NCI-H1105 treated with DMSO at 0.1 percent for 48 hours (cell line): ENCODE measurements at places on chromosomes 7 and 10.

DNA sequence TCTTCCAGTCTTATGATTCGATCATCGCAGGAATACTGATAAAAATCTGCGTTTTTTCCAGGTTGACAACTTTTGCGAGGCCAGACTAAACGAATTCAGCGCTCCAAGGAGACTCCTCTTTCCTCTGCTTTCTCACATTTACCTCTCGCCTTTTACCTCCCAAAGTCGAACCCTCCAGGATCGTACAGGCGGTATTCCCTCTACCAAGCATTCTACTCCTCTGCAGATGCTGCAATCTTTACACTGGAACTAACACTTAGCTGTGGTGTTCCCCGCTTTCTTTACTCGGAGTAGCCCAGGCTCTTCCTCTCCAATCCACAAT is 449 bp downstream of the NUDT5 start:
- DNase-seq = no peak

- DNase-seq = no peak
These were observed 34.4 kb downstream of the ZMIZ1 start for GRCh38 chr10:79103129-79103528.

DNA sequence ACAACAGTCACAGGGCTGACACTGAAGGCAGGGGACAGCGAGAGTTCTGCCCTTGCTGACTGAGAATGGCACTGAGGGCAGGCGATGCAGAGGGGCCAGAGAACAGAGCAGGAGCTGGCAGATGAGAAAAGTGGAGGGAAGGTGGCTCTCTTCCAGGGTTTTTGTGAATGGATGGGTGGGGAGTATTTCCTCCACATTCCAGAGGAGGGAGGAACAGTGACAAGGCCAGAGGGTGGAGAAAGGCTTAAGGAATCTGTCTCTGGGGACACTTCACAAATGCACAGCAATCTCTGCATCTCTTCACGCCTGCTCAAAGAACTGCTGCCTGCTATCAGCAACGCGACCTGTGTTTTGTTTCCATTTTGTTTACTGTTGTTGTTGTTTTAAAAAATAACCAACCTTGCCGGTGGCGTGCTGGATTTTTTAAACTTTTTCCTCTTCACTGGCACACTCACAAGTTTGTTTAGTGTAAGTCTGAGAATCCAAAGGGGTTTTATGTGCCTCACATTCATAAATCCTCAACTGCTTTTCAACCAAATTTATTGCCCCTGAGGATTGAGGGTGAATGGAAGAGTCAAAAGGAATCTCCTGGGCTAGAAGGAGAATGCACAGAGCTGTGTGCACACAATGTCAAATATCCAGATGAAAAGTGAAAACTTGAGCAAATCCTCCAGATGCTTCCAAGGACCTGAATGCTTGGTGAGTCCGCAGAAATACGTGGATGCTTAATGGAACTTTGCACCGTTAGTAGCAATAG is 129.3 kb downstream of the GLI3 start:
- DNase-seq = no peak

- no peak for DNase-seq
These were observed 45.6 kb downstream of the SORCS1 start for GRCh38 chr10:107118866-107119265.

- DNase-seq = no peak
These were observed 2.0 kb downstream of the GFRA1 start for GRCh38 chr10:116270771-116271592.

GRCh38 chr7:41437257-41438196 is 265.4 kb downstream of the INHBA start:
- no peak for DNase-seq

- peak; percentile 16 for DNase-seq
These were observed 805 bp downstream of the RASGEF1A start for GRCh38 chr10:43265799-43266721.

DNA sequence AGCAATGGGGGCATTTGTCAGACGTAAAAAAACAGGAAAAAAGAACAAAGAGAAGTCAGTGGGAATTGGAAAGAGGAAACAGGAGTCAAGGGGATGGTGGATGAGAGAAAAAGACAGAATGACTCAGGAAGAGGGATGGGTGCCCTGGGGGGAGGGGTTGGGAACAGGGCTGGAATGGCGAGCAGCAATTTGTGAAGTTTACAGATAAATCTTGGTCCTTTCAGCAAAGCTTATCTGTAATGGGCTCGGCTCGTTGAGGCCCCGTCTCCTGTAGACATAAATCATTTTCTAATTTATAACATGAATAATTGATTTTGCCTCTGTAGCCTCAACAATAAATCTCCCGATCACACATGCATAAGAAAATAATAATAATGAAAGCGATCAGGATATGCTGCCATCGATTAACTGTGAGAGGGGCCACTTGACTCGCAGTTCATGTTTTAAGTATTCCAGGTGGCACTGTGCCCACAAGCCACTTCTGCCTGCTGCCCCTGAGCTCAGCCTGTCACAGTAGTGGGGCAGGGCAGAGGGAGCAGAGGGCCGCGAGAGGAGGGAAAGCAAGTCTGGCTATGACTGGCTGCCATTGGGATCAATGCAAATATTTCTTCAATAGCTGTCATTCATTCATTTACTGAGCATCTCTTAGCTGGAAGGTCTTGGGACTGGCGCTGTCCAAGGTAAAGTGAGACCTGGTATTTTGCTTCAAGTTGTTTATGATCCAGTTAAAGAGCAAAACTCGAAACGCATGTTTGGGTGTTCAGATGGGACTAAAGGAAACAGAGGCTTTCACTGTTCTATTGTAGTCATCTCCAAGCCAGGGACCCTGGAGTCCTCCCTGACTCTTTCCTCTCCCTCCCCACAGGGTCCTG is 47.4 kb upstream of the R3HCC1L start:
- peak; percentile 69 for DNase-seq

DNA sequence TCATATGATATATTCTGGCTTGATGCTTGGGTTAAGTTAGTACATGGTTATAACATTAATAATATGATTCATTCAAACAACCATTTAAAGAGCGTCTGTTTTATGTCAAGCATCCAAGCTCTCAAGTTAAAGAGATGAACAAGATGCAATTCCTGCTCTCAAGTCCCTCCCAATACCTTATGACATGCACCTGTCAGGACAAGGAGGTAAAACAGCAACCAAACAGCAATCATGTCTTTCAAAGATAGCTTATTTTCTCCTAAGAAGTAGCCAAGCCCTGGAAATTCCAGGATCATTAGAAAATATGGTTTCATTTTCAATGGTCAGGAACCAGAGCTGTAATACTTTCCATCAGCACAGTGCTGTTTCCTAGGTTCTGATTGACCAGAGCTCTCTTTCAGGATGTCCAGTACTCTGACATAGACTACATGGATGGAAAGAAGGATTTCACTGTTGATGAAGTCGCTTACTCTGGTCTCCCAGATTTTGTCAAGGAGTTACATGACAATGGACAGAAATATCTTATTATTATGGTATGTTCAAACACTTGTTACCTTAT is 29.0 kb downstream of the MGAM2 start:
- no peak for DNase-seq

DNA sequence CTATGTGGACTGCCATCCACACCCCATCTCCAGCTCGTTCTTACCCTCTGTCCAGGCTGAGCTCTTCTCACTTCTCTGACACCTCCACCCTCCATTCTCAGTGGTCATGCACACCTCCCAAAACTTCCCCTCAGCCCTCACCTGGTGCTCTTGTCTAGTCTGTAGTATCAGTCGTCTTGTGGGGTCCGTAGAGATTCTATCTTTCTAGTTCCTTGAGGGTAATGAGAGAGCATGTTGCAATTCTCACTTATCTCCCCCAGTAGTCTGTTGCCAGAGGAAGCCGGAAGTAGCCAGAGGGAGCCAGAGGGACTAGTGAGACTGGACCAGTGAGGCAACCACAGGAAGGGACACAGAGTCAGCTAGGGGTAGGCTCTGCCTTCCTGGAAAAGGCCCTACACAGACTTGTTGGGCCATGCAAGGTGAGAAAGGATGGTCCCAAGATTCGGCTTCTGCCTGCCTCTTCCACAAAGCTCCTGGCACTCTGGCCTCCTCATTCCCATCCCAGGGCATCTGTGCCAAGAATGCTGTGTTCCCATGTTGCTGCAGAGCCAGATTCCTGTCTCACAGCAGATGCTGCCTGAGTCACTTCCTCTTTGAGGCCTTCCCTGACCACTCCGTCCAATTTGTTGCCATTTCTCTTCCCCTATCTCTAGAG is 50.6 kb upstream of the DUSP5 start:
- no peak for DNase-seq

- no peak for DNase-seq
These were observed 7.8 kb downstream of the FBXW4 start for GRCh38 chr10:101687071-101687658.

- no peak for DNase-seq
These were observed 81.5 kb upstream of the PDGFA start for GRCh38 chr7:601036-601594.

DNA sequence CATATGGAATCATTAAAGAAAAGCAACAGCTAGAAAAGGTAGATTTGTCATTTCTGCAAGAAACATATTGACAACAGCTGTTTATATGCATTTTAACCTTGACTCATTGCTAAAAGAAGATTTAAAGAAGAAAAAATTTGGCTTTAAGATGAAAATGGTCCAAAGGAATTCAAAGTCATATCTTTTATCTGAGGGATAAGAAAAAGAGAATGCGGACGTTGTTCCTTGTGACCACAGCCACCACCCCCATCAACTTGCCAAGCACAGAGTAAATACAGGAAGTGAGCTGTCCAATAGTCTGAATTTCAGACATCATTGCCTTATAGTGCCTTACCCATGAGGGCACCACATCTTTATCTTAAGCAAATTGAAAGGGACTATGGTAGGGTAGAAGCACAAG is 7.3 kb upstream of the CRPPA start:
- DNase-seq = no peak

DNA sequence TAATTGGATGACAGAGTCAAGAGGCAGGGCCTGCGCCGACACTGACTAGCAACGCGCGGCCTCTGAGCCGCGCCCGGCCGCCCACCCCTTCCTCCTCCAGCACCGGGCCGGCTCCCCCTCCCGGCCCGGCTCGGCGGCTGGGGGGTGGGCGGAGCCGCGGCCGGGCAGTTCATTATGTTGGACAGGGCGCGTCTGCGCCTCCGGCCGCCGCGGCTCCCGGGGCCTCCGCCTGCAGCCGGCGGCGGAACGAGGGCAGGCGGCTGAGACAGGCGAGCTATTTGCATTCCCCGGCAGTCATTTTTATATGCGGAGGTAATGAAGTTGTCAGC is 106.7 kb downstream of the SNX10 start:
- DNase-seq = no peak

DNA sequence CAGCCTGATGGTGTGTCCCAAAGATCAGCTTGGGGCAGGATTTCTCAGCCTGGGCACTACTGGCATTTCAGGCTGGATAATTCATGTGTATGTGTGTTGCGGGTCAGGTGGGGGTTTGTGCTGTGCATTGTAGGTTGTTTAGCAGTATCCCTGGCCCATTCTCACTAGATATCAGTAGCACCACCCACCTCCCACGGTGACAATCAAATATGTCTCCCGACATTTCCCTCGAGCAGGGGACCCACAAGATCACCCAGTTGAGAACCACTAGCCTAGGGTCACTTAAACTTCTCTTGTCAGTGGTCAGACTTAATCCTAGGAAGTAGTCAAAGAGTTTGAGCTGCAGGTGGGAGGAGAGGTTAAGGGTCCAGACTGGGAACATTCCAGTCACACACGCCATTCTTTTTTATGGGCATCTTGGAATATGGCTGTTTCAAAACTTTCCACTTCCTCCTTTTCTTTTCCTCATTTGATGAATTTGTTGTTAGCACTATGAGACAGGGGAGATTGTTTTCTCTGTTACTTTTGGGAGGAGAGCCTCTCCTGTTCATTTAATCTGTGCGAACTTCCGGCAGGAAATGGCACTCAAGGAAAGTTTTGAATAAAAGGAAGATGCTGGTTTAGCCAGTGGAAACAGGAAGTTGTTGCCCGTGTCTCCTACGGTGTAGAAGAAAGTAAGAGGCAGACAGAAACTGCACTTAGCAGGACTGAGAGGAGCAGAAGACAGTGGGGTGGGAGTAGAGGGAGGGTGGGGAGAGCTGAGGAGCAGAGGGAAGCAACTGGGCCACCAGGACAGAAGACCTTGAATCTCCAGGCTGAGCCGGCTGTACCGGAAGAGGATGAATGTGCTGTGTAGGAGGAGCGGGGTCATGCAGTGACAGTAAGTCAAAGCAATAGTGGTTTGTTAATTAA is 17.6 kb upstream of the EXOC6 start:
- DNase-seq = no peak

GRCh38 chr10:11782793-11783557 is 40.2 kb upstream of the PROSER2 start:
- peak; percentile 11 for DNase-seq

- DNase-seq = no peak
These were observed 62.0 kb upstream of the SCIN start for GRCh38 chr7:12508554-12508953.

DNA sequence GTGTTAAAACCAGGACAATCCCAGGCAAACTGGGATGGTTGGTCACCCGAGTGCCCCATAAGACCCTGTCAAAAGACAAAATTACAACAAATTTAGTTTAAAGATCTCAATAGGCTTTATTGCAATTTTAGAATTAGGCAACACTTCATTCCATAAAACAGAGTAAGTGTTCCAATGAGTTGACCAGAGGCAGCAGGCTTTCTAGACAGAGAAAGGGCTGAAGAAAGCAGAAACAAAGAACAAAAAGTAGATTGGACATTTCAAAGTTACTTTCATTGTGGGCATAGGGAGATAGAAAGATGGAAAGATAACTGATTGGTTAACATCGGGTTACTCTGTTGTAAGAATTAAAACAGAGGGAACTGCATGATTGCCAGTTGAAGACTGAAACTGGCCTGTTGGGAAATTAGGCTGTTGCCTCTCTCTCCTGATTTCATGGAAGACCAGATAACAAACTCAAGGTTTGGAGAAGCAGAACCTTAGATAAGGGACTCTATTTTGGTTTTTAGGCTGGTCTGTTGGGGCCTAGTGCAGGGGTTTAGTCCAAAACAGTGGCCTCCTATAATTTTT is 36.3 kb downstream of the ENTPD1 start:
- no peak for DNase-seq

DNA sequence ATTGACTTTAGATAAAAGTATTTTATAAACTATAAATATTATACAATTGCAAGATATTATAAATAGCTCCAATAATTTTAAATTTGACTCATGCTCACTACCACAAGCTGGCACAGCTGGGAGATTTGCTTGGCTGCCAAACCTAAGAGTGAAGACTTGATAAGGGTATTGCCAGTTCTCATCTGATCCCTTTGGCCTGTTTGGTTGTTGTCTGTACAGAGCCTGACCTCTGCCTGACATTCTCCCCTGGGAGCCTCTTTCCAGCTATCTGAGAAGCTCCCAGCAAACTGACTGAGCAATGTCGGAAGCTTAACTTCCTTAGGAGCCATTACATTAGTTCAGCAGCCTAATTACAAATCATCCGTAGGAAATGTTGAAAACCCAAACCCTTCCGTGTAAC is 10.2 kb upstream of the LMOD2 start:
- DNase-seq = no peak
